Stimulated activated CD8-positive, alpha-beta memory T cell treated with anti-CD3 and anti-CD28 coated beads, Interleukin-4, amount 100 ng/mL, for 1 hour (primary cell): ENCODE measurements at places on chromosomes 16 and 17.

GRCh38 chr16:74186561-74186971, 110.0 kb upstream of the PSMD7 start:
- no peak for DNase-seq

DNA sequence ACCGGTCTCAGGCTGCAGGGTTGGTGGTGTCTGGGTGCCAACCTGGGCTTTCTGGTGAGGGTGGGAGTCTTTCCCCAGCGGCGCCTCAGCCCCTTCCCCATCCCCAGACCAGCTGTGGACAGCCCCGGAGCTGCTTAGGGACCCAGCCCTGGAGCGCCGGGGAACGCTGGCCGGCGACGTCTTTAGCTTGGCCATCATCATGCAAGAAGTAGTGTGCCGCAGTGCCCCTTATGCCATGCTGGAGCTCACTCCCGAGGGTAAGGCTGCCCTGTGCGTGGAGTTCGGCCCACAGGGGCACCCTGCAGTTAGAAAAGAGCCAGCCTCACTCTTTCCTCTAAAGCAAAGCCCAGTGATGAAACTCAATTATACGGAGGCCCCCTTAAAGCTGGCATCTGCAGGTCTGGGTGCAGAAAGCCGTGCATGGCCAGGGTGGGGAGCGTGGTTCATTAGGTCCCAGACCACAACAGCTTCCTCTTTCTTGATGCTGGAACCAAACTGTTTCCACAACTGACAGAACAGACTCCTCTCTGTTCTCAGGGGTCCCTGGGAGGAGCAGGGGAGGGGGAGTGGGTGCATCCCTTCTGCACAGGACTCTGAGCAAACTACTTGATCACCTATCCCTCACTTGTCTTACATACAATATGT, 10.7 kb downstream of the GUCY2D start:
- no peak for DNase-seq

GRCh38 chr17:69433093-69433492, 18.6 kb downstream of the MAP2K6 start:
- no peak for DNase-seq

- DNase-seq: no peak
These were observed 14.7 kb downstream of the RFFL start for GRCh38 chr17:35048685-35049379.

GRCh38 chr17:74368341-74369081, 1.2 kb downstream of the GPR142 start:
- DNase-seq: peak; percentile 33

DNA sequence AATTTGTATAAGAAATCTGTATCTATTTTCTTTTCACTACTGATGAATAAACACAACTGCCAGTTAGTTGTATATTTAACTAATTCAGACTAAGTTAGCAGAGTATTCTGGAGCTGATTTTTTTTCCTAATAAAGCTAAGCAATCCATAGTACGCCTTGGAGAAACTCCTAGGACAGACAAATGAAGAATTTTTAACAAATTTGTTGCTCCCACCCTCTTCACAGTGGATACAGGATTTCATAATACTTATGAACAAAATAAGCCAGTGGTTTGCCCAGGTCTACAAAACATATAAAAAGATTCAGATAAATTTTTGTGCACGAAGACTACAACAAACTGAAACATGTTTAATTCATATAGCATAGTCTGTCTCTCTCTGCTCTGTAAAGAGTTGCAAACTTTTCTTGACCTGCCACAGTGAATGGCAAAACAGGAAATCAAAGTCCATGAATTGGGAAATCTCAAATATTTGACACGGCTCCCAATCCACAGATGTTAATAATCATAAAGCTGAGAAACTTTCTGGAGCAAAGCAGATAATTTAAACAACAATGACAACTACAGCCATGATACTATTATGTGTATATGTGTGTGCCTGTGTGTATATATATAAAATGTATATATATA, 594 bp upstream of the ABCA6 start:
- no peak for DNase-seq
